ENCODE measurements at places on chromosomes 5 and 9.
A peak's percentile ranks its signal among the peaks of the same experiment; 100 is the strongest.

- no peak for DNase-seq
These were observed 844 bp upstream of the MCCC2 start for GRCh38 chr5:71586052-71586940.

GRCh38 chr9:16519001-16519400 is 351.5 kb downstream of the BNC2 start:
- no peak for DNase-seq

GRCh38 chr5:71013575-71013974 is 11.6 kb downstream of the NAIP start:
- no peak for DNase-seq

DNA sequence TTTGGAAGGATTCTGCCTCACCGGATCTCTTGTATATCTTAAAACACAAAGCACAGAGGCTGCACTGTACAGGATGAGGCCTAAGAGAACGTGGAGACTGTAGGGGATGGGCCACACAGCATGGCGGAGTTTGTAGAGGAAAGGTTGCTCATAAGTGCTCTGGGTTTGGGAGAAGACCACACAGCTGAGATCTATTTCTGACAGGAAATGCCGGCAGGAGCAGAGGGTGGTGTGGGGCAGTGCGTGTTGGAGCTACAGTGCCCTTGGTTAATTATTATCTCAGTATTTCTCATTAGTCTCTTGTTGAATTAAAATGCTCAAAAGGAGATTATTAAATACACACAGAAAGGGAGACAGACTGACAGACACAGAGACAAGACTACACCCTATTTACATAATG is 9.6 kb downstream of the PALM2AKAP2 start:
- DNase-seq = no peak

DNA sequence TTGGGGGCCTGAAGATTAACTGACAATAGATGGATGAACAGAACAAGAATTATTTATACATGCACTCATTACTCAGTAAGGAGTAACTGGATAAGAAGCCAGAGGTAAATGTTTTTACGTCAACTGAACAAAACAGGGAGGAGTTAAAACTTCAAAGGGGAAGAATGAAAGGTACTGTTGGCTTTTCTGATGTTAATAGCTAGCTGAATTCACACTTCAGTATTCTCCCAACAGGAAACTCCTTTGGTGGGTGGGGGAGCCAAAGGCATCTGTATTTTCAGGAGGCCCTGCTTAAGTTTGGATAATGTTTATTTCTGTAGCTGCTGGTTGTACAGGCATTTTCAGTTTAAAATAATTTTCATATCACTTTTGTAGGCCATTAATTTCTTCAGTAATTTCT is 23.2 kb upstream of the RFK start:
- DNase-seq = no peak

GRCh38 chr9:113616621-113617496 is 153.3 kb downstream of the RGS3 start:
- peak; percentile 65 for DNase-seq

DNA sequence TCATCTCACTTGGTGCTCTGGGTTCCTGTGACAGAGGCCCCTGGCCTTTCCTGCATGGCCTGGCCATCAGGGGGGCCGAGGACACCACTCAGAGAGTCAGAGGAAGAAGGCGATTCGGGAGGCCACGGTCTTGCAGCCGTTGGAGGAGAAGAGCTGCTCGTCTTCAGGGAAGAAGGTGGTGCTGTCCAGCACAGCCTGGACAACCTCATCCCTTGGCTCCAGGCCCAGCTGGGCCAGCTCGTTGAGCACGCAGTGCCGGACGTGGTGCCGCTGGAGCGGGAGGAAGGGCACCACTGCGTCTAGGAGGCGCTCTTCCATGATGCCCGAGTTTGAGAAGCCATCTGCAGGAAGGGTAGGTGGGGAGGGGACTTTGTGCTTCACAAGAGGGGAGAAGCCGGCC is 3.2 kb downstream of the TOR2A start:
- DNase-seq = no peak

DNA sequence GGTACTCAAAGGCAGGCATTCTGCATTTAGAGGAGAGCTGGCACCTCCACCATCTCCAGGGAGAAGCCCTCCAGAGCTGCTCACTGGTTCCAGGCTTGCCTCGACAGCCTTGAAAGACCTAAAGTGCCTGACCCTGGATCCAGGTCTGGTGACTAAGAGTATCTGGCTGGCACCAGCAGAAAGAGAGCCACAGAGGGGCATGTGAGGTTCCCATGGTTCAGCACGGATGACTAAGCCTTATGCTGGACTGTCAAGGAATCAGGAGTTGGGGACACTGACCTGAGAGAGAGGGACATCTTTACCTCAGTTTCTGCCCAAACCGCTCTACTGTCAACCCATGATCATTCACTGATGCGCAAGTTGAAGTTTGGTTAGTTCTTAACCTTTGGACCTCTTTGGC is 3.0 kb downstream of the ACTL7A start:
- no peak for DNase-seq

- no peak for DNase-seq
These were observed 190.8 kb downstream of the MEF2C start for GRCh38 chr5:88691945-88692868.

GRCh38 chr5:132454361-132454760 is 36.2 kb downstream of the IRF1 start:
- no peak for DNase-seq

DNA sequence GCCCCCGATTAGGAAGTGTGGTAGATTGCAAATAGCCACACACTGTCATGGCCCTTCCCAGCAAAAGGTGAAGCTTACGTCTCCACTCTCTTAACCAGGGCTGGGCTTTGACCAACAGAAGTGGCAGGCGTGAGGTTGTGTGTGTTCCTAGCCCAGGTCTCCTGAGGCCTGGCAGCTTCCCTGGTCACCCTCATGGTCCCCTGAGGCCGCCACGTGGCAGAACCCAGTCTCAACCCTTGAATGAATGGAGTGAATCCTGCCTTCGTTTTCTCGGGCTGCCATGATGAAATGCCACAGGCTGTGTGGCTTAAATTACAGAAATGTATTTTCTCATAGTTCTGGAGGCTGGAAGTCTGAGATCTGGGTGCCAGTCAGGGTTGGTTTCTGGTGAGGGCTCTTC is 370.4 kb downstream of the IRX2 start:
- no peak for DNase-seq

- no peak for DNase-seq
These were observed 16.8 kb downstream of the MGAT1 start for GRCh38 chr5:180785794-180786221.

- no peak for DNase-seq
These were observed 653.7 kb downstream of the CDH18 start for GRCh38 chr5:19334278-19334677.
